ENCODE measurements at places on chromosomes 1 and 21.

DNA sequence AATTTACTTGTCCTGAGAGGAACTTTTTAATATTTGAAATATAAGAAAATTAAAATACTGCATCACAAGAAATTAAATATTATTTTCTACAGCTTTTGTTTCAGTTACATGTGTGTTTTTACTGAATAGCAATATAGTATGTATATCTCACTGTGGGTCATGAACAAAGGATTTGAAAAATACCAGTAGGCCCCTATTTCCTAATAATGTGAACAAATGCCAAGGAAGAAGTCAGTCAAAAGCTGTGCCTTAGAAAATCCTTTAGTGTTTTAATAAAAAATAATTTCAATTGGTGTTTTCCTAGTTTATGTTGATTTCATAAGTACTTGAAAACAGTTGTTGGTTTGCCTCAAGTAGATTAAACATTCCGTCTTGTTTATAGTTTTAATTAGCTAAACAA is 46.7 kb downstream of the SMYD3 start:
- DNase-seq = no peak

DNA sequence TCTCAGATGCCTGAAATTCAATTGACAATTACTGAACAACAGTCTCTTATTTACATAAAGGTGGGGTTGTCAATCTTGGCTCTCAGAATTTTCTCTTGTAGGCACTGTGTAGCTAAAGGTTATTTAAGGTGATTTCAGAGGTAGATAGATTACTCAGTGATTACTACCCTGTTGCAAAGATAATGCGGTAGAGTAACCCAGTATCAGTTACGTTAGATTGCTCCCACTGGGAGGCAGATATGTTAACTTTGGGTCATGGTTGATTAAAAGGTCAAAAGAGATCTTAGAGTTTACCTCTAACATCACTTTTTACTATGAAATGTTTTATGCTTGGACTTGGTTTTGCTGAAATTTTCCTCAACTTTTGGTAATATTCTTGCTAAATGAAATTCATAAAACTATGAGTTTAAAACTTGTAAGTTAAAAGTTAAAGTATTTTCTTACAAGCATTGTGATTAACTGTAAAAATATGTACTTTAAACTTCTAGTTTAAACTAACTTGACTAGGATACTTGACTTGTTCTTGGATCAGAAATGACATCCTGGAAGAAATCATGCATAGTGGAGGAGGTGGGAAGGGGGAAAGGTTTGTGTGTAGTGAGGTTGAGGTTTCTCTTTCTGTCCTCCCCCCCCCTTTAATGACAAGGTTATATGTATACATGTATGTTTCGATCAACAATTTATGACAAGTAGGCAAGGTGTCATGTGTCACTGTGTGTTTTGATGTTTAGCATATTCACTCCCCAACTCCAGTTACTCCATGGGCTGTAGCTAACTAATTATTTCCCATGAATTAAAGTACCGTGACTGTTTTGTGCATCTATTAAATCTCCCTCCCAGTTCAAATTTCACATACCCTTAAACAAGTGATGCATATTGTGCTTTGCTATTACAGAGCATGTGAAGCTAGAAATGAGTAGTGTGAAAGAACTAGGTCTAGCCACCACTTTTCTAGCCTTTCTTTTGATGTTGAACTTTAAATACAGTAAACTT is 2.9 kb downstream of the LAMC1 start:
- no peak for DNase-seq

DNA sequence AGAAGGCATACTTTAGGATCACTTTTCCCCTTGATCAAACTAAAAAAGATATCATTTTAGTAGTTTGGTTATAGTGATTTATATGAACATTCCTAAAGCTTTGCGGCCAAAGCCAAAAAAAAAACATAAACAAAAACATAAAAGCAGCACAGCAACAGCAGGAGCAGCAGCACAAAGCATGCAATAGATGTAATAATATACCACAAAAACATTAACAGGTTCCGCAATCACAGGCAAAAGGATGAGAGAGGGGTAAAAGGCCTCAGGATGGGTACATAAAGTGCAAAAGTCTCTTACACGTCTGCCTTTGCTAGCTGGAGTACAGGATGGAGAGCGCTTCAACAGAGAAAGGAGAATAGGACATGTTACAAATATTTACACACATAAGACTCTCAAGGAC is 119.0 kb downstream of the COQ8A start:
- DNase-seq = no peak

DNA sequence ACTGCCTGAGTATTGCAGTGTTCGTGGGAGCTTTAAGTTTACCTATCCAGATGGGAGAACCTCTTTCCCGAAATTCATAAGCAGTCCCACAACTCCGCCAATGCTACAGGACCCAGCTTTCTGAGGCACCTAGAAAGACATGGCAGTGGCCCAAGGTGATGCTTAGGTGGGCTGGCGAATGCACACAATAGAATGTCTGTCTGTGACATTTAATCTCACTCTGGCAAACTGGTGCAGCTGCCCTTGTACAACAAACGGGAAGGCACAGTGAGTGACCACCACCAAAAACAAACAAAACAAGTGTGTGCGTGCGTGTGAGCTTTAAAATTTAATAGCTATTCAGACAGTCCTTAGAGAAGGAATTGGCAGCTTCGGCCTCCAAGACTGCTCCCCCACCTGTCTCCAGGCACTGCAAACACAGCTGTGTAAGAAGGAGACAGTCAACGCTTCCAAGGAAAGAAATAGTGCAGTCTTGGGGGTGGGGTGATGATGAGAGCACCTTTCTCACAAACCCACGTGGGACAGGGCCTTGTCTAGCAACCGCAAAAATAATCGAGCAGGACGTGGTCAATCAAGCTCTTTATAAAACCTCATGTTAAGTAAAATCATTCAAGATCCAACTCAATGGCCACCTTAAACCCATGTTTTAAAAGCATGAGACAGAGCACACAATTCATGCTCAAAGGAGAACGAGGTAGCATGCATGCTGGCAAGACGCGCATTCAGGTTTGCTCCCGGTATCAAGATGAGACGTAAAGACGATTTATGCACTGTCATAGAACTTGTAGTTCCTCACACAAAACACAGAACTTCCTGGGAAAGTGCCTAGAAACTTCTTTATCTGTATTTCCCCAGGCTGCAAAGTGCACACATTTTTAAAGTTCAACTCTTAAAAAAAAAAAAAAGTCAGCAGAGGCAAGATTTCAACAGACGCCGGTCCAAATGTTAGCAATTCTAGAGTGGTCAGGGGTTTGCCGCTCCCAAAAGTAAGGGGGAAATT is 84.1 kb downstream of the TM2D1 start:
- no peak for DNase-seq

- DNase-seq = no peak
These were observed 159.9 kb upstream of the AJAP1 start for GRCh38 chr1:4494558-4494957.

DNA sequence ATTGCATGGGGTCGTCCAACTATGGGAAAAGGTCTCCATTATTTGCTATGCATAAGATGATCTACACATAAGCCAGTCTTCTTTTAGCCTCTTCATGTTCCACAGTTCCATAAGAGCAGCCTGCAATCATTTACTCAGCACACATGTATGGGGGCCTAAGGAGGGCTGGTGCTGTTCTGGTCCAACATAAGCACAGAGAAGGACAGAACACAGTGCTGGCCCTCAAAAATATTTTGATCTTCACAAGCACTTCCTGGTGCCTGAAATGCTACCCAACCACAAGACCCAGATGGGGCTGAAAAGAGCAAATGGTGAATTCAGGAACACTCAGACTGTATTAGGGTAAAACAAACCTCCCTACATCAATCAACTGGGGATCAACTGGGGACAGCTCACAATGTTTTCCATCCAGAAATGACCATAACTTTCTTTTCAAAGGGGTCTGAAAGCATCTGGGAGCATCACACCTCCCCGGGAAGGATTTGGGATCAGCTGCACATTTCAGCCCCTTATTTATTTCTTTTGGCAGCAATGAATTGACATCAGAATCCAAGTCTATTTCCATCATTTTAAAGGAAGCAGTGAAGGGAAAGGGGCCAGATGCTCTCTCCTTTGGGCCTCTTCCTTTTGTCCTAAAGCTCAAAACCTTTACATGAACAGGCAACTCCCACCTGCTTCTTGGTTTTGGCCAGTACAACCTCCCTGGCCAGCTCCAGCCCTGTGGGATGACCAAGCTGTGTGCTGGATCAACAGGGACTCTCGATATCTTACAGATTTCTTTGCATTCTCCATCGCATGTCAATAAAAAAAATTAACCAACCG is 45.7 kb downstream of the KCNN3 start:
- DNase-seq = no peak

DNA sequence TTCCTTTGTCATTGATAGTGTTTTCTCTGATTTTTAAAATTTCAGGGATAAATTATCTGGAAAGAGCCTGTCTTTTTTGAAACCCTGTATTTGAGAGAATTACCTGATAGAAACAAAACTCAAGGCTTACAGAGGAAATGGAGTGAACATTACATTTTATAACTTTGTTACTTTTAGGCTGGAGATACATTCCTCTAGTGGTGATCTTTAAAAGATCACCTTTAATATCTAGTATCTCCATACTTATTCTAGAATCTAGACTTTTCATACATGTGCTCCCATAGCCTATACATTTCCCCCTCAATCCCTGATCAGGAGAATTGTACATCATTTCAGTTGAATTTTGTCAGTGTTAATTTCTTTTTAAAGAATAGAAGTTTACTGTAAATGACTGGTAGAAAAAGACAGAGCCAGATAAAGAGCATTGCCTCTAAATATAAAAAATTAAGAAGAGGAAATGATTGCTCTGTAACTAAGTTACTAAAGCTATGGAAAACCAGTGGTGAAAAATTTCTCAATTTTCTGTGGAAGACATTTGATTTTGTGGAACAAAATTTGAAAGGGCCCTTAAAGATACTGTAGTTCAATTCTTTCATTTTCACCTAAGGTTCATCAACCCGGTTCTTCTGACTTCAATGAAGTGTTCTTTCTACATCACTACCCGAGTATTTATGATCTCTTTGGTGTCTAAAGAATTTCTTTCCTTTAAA is 33.7 kb downstream of the RASAL2 start:
- no peak for DNase-seq

GRCh38 chr1:177208920-177209319 is 38.2 kb downstream of the BRINP2 start:
- DNase-seq = no peak

DNA sequence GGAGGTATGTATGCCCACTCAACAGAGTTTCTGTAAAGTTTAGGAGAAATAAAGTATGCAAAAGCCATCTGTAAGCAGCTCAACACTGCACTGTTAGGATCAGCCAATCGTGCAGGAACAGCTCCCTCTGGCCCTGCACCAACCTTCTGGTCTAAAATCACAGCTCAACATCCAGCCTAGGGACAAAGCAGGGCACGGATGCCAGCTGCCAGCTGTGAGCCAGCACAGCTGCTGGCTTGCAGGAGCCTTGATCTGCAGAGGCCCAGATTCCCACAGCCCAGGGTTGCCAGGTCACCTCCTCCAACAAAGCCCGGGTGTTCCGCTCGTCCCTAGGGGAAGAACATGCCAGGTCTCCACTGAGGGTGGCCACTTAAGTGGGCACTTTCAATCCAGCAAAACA is 8.6 kb downstream of the ACOT7 start:
- DNase-seq = no peak

GRCh38 chr21:34546542-34546941 is 34.5 kb upstream of the KCNE1 start:
- DNase-seq = no peak

DNA sequence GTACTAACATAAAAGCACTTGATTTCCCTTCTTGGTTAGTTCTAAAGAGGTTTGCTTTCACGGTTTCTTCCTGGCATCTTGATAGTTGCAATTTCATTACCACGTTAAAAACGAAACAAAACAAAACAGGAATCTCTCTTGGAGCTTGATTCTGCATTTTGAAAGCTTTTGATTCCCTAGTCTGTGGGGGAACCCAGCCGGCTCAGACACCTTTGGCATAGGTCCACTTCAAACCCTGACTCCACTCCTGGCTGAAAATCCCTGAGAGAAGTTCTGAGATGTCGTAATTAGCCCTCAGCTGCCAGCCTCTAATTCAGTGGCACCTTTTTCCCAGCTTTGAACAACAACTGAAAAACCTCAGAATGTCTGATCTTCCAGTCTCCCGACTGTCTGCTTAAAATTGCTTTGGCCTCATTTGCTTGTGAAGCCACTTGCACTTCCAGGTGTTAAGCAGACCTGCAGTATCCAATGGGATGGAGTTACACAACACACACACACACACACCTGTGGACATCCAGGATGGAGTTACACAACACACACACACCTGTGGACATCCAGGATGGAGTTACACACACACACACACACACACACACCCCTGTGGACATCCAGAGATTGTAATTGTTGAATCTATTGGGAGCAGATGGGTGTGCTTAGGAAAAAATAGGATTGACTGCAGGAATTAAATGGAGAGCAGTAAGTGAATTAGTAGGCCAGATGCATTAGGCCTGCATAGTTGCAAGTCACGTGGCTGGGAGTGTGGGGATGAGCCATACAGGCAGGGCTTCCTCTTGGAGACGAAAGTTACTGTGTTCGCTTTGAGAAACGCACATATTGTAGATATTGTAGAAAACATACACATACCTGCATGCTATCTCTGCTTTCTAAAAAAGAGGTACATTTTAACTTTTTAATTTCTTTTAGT is 285.6 kb upstream of the FMN2 start:
- no peak for DNase-seq

- no peak for DNase-seq
These were observed 548.3 kb downstream of the DPYD start for GRCh38 chr1:97372531-97372930.

GRCh38 chr1:92903765-92904164 is 57.5 kb downstream of the DIPK1A start:
- DNase-seq = no peak
